ENCODE measurements at places on chromosomes 2 and 18.

- no peak for DNase-seq
Observed at GRCh38 chr18:77393519-77393918, 143.9 kb downstream of the GALR1 start.

DNA sequence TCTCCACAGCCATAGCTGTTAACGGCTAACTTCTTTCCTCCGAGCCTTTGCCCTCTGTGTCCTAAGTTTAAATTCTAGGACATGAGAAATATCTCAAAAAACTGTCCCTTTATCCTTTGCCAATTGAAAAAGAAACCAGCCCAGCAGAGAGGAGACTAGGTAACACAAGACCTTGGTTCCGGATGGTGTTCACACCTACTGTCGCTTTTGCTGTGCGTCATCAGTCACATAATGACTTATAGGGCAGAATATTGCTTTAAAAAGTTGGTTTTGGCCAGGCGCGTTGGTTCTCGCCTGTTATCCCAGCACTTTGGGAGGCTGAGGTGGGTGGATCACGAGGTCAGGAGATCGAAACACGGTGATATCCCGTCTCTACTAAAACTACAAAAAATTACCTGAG, 66.2 kb downstream of the SP3 start:
- no peak for DNase-seq

- no peak for DNase-seq
Observed at GRCh38 chr2:58601017-58601416, 359.9 kb upstream of the FANCL start.

DNA sequence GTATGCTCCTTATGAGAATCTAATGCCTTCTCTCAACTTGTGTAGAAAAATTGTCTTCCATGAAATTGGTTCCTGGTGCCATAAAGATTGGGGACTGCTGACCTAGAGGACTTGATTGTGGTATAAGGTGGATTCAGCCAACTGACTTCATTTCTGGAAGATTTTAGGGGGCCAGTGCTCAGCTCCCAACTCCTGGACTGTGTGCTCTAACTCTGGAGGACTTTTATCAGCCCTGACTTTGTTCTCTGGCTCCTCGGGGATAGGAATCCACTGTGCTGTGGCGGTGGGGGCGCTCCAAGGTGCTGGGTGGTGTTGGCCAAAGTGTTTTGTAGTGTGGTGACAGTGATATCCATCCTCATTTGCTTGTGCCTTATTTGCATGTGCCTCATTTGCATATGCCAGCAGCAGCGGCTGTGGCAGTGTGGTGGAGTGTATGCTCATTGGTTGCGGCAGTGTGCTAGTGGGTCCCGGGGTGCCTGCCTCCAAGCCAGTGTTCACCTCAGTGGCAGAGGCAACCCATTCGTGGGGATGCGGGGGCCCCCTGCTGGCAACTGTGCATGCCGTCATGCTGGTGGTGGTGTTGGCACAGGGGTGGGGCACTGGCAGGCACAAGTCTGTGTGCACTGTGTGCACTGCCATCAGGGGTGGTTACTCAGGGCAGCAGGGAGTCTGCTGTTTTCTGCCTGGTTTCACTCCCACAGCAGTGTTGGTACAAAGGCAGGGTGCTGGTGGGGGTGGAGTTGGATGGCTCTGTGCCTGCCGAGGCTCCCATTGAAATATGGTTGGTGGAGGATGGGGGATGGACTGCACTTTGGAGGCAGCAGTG, 19.6 kb downstream of the EHBP1 start:
- DNase-seq, result peak; percentile 40

DNA sequence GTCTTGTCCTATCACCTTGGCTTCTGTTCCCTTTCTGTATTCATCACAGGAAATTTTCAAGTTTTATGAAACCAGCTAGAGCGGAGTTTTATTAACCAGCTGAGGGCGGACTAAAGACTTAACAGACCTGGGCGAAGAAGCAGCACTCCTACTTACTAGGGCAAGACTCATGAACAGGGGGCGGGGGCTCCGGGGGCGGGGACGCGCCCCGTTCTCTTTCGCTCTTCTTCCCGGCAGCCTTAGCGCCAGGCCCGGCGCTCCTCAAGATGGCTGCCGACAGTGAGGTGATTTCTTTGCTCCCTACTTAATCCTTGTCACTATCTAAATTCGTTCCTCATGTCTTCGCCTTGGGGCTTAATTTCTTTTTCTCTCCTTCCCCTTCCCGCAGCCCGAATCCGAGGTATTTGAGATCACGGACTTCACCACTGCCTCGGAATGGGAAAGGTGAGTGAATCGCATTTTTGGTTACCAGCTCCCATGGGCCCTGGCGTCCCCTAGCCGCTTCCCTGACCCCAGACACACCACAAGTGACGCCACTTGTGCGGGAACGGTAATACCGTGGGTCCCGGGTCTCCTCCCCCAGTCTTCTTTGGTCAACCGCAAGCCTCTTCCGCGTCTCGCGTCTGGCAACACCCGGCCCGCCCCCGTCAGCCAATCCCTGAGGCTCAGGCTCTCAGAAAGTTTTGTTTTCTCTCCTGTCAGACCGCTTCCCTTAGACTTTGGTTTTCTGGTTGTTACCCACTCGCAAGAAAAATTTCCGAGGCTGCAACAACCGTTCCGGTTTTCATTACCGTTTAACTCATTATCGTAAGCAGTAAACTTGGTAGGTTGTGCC, at the start of gene RAB3GAP1:
TSS of gene RAB3GAP1 (plus strand) at position 251 of the 835 bp plus-strand sequence. CDS start at position 267, 16 bp downstream.
- peak; percentile 92 for DNase-seq

- no peak for DNase-seq
Observed at GRCh38 chr2:149860276-149860921, 272.8 kb upstream of the MMADHC start.

DNA sequence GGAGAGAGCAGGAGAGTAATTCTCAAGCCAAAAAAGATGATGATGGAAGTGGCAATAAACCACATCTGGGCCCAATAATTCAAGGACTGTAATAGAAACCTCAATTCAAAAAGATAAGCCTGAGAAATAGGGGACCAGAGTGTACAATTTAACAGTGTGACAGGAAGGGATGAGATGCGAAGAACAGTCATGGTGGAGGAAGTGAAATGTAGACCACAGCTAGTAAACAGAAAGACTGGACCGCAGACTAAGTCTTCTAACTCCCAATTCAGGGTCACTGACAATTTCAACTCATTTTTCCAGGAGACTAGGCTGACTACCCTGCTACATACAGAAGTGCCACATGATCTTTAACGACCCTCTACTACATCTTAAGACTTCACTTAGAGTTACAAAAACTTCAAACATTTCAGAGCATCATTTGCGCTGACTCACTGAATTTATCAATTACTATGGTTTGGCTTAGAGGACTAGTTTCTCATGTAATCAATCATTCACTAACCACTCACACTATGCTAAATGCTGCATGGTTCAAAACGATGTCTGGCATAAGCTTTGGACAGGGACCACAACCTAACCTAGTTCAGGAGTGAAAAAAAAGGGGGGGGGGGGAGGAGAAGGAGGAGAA, 9.0 kb downstream of the CUL3 start:
- DNase-seq, result no peak

GRCh38 chr18:10850840-10851239, 298.5 kb downstream of the PIEZO2 start:
- no peak for DNase-seq

- no peak for DNase-seq
Observed at GRCh38 chr2:237909075-237909695, 49.8 kb downstream of the RAMP1 start.

DNA sequence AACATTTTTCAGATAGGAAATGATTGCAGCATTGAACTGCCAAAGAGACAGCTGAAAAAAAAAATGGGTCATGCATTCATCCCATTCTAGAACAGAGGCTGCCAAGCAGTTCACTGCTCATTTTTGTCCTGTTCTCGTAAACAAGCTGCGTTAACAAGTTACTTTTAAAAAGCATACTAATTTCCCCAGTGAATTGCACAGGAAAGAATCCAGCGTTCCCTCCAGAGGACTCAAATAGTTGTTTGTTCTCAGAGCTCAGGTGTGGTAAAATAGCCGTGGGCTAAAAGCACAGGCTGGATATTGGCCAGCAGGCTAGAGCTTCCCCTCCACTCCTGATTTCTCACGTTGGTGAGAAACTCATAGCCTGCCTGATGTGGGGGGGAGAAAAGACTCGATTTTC, 76.1 kb upstream of the AQP4 start:
- DNase-seq, result no peak

GRCh38 chr2:164114937-164115336, 379.1 kb upstream of the FIGN start:
- DNase-seq, result no peak

GRCh38 chr2:241849616-241850543, 8.8 kb downstream of the PDCD1 start:
- no peak for DNase-seq

GRCh38 chr18:22283397-22283796, 114.0 kb downstream of the GATA6 start:
- DNase-seq, result no peak

DNA sequence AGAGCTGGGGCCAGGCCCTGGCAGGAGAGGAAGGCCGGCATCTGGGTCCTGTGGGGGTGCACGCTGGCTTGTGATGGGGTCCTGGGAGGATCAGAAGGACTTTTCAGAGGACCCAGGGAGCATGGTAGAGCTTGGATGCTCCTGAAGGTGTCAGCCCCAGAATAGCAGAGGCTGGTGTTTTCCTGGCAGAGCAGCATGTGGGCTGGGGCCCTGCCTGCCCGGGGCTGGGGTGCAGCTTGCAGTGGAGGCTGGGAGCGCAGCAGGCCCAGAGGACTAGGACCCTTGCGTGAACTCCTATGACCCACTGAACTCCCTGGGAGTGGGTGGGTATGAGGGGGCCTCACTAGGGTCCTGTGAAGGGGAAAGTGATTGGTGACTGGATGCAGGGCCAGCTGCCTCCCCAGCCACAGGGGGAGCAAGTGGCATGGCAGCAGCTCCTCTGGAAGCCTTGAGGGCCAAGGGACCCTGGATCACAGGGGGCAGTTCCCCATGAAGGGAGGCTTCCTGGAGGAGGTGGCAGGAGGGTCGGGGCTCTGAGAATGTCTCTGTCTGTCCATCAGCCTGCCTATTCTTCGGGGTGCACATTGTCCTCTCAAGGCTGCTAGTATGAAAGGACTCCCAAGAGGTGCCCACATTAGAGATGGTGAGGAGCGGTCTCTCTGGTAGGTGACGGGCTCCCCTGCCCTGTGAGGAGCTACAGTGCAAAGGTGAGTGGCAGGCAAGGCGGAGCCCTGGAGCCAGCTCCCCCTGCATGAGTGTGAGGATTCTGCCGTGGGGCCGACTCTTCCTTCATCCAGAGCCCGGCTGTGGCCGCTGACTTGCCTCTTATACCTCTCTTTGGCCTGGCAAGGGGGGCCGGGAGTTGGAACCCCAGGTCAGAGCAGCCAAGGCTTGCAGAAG, 249.0 kb downstream of the DYSF start:
- no peak for DNase-seq

- DNase-seq, result no peak
Observed at GRCh38 chr2:42935692-42936671, 143.6 kb upstream of the HAAO start.

GRCh38 chr2:127927384-127927783, 41.6 kb upstream of the AMMECR1L start:
- no peak for DNase-seq

DNA sequence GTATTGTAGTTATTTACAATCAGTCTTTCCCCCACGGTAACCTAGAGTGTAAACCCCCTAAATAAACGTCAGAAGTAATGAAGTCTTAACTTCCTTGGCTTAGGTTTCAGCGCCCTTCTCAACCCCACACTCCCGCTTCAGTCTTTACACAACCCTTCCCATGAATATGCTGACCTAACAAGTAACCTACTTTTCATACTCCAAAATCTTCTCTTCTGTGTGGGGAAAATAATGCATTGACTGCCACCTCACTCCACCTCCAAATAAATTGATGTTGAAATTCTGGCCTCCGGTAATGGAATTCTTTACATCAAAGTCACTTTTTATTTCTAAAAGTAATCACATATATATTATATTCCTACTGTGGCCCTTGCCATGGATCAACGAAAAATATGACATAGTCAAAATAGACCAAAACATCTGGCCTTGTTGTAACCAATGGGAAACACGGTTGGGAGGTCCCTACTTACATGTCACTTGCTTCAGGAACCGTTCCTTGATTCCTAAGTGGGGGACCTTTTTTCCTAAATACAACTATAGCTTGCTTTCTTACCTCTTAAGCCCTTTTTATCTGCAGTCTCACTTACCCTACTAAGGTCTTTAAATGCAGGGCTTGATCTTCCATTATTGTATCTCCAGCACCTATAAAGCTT, 961 bp downstream of the GEN1 start:
- no peak for DNase-seq

- DNase-seq, result no peak
Observed at GRCh38 chr18:26489881-26490280, 58.5 kb downstream of the KCTD1 start.

DNA sequence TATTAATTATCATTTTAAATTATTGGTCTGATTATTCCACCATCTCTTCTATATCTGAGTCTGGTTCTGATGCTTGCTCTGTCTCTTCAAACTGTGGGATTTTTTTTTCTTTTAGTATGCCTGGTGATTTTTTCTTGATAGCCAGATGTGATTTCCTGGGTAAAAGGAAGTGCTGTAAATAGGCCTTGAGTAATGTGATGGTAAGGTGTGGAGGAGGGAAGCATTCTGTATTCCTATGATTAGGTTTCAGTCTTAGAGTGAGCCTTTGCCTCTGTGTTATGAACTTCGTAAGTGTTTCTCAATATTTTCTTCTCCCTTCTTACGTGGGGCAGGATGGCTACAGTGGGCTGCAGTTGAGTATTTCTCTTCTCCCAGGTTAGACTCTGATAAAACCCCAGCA, 103.0 kb downstream of the EHBP1 start:
- DNase-seq, result no peak

- peak; percentile 57 for DNase-seq
Observed at GRCh38 chr2:30230497-30231211, 680 bp upstream of the LBH start.

DNA sequence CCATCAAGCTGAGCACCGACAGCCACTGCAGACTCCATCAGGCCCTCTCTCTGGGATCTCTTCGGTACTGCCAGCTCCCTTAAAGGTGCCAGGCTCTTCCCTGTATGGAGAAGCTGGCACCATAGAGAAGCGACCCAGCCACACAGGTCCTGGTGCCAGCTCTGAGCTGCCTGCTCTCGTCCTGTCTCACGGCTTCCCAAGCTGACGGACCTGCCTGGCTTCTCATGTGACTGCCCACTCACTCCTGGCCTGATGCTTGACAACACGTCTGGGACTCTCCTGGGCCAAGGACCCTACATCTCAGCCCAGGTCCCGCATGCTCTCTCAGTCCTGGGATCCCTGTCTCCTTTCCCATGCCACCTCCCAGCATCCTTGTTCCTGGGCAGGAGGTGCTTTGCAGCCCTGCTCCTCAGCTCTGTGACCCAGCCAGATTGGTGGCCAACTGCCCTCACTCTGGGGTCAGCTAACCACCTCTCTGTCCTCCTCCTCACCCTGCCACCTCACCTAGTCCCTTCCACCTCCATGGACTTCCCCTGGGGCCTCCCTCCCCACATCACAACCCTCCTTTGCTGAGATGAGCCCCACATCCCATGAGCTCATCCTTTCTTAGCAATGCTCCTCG, 12.5 kb upstream of the ATOH8 start:
- no peak for DNase-seq

GRCh38 chr2:127661949-127662510, 13.3 kb downstream of the LIMS2 start:
- DNase-seq, result no peak

Data from CD4-positive, alpha-beta T cell treated with Interleukin-17A for 4 hours (primary cell).